ENCODE measurements at places on chromosomes 5 and 9.

DNA sequence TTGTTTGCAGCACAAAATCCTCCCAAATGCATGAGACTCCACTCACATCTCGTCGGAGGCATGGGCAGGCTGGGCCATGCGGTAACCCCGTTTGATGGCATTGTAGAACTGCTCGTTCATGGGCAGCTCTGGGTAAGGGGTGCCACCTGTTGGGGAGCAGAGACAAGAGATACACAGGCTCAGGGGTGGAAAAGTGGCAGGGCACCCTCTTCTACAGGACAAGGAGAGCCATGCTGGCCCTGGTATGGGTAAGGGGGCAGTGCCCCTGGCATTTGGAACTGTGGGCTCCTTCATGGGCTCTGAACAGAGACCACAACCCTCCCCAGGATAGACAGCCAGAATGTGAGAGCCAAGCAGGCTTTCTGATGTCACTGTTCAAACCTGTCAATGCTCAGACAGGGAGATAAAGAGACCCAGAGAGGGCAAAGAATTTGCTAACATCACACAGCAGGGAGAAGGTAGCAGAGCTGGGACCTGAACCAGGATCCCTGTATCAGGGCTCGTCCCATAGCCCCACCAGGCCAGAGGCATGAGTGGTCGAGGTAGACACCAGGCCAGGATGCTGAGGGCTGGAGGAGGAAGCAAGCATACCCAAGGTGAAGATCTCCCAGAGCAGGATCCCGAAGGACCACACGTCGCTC, 33.2 kb upstream of the CSF1R start:
- no peaks in the 10 kb centered on the region for H3K36me3 ChIP-seq
- no peak for DNase-seq
- H3K4me3 ChIP-seq, result no peak overlapping the region

DNA sequence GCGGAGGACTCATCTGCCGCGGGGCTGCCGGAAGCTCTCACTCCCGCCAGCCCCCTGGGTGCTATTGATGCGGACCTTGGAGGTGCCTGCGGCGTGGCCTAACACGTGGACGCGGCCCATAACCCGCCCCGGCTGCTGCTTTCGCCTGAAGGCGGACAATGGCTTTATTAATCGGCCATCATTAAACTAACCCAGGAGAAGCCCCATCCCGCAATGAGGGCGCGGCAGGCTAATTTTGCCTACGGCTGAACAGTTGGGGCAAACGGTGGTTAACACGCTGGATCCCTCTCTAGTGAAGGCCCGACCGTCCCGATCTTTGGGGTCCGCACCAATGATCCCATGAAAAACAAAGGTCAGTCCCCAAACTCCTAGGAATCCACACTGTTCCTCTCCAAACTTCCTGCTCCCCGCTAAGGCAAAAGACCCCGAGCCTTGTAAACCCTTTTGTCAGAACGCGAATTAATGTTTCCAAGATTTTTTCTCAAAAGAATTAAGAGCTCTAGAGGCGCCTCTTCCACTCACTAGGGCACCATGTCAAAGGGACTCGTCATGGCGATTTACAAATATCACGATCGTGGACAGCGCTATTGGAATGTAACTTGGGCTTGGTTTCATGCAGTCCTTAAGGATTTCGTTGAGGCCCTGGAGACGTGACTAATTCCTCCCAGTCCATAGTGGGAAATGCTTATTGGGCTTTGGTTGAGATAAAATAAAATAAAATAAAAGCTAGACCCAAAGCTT, 193.1 kb downstream of the MEF2C start:
- H3K4me1 ChIP-seq, result peaks cover 12% of the 10 kb centered on the region
- no peak overlapping the region for H3K4me3 ChIP-seq
- no peak for DNase-seq
- H3K27ac ChIP-seq, result peak overlapping the region; percentile 87

GRCh38 chr5:59863777-59864176, 29.7 kb downstream of the PDE4D start:
- DNase-seq, result no peak
- no peaks in the 10 kb centered on the region for H3K4me1 ChIP-seq
- no peak overlapping the region for H3K4me3 ChIP-seq
- H3K36me3 ChIP-seq, result no peaks in the 10 kb centered on the region
- no peak overlapping the region for H3K27ac ChIP-seq
- H3K27me3 ChIP-seq, result no peaks in the 10 kb centered on the region

GRCh38 chr9:129290606-129291005, 112.5 kb upstream of the IER5L start:
- no peak for DNase-seq
- no peak overlapping the region for H3K4me3 ChIP-seq
- H3K36me3 ChIP-seq, result no peaks in the 10 kb centered on the region
- H3K4me1 ChIP-seq, result peaks cover 5% of the 10 kb centered on the region
- H3K27me3 ChIP-seq, result peaks cover 9% of the 10 kb centered on the region

GRCh38 chr5:24059006-24059405, 551.6 kb downstream of the PRDM9 start:
- H3K4me1 ChIP-seq, result no peaks in the 10 kb centered on the region
- H3K27me3 ChIP-seq, result no peaks in the 10 kb centered on the region
- no peaks in the 10 kb centered on the region for H3K36me3 ChIP-seq
- H3K27ac ChIP-seq, result no peak overlapping the region

DNA sequence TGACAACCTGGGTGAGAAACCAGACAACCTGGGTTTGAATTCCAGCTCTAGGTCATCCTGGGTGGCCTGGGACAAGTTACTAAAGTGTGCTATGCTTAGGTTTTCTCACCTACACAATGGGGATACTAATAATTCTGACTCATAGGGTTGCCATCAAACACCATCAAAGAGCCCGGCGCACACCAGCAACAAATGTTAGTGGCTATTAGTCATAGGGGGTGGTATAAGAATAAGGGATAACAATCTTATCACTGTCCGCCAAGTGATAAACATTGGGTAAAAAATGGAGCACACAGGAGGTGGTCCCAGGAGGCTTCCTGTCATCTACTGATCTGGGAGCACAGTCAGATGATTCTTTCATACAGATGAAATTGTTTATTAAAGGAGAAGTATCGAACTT, 61.4 kb upstream of the AFAP1L1 start:
- H3K27me3 ChIP-seq, result peaks cover 9% of the 10 kb centered on the region
- H3K4me1 ChIP-seq, result no peaks in the 10 kb centered on the region
- no peak overlapping the region for H3K27ac ChIP-seq

DNA sequence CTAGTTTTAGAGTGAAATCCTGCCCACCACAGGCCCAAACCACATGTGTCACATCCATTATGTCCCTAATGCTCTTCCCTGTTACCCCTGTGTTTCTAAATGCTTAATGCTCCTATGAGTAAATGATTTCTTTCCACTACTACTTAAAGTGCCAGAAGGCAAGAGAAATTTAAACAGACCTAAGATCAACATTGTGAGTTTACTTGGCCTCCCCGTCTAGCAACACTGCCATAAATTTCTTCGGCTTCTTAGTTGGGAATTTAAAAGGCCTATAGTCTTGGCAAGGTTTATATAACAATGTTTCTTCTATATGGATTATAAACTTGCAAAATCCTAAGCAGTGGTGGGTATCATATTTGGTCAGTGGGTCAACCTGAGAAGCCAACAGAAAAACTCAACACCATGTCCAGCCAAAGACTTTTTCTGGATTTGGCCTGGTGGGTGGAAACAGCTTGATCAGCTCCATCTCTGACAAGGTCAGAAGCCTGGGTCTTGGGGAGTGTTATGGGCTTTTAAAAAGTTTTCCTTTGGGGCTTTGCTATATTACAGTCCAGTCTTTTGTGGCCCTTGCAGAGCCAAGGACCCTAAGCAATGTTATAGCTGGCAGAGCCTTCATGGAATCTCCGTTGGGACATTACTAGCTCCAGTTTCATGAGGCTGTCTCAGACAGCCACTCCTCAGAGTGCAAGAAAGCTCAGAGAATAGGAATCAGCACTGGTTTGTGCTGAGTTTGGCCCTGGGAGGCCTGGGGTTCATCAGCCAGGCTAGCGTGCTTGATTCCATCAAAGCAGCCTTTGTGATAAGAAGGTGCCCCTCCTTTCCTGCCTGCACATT, 119.8 kb downstream of the PRDM6 start:
- no peaks in the 10 kb centered on the region for H3K4me1 ChIP-seq
- H3K36me3 ChIP-seq, result no peaks in the 10 kb centered on the region
- no peak for DNase-seq
- no peak overlapping the region for H3K27ac ChIP-seq

All from memory B cell (primary cell).